ENCODE measurements at places on chromosomes 11 and 22.

GRCh38 chr11:70399681-70400112 is 1.4 kb downstream of the CTTN start:
- peak; percentile 41 for DNase-seq

- DNase-seq = no peak
These were observed 4.7 kb downstream of the RTCB start for GRCh38 chr22:32407312-32407711.

GRCh38 chr11:82978422-82979099 is 77.0 kb downstream of the DDIAS start:
- no peak for DNase-seq

DNA sequence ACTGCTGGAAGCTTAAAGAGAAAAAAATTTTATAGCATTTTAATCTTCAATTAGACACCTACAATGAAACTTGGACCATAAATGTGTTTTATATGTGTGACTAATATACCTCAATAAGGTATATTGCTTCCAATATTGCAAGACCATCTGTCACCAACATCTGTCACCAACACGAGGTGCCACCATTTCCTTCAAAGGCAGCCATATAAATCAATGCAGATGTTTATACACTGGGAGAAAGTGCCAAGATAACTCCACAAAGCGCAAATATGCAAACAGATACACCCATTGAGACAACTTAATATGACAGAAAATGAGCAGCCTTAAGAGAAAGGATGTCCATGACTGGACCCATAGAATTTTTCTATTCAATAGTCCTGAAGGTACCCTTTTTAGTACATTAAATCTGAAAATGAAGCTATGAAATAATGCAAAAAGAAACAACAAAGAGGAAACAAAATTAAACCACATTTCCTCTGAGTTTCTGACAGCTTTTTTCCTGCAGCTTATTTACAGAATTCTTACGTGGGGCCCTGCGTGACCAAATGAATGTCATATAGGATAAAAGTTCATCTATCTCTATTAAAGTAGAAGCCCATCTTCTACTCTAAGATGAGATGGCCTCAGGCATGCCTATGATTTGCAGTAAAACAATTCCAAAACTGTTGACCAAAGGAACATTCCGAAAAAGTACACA is 12.5 kb downstream of the MPZL3 start:
- no peak for DNase-seq

GRCh38 chr11:83235825-83236224 is 42.3 kb downstream of the ANKRD42 start:
- DNase-seq = no peak

GRCh38 chr11:10289765-10290380 is 4.1 kb downstream of the SBF2 start:
- DNase-seq = no peak

- DNase-seq = no peak
These were observed 15.6 kb downstream of the PTH start for GRCh38 chr11:13480198-13480597.

DNA sequence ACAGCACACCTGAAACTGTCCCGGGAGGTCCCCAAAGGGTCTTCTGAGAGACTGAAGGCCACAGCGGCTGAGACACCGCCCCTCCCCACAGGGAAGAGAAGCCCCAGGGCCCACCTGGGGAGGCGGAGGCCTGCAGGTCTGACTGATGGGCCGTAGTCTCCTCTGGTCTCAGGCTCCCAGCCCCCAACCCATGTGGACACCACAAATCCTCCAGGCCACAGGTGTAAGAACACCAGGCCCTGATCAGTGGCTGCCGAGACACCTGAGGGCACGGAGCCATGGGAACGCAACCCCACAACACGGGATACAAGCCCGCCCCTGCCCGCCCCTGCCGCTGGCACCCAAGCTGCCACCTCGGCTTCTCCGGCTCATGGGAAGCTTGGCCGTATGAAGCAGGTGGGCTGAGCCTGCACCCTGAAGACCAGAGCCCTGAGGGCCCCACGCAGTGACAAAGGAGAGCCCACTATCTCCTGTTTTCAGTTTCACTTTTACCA is 46.3 kb downstream of the BRD1 start:
- DNase-seq = no peak

DNA sequence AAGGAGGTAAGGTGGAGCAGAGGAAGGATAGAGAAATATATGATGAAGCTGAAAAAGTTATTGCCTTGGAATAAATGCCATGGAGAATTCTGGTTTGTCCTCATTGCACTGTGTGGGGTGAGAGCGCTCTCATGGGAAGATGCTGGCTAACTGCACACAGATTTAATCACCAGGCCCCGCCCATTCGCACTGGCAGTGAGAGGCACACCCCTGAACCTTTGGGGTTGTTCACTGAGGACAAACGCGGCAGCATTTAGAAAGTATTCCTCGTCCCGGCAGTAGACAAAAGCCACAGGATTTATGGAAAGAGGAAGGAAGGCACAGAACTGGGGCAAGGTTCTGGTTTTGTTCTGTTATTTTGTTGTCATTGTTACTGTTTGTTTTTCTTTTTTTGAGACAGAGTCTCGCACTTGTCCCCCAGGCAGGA is 70.2 kb downstream of the MED15 start:
- no peak for DNase-seq
